ENCODE measurements at places on chromosomes 1 and 21. TPM values are rescaled to one million over a fixed set of nuclear protein-coding genes. Genes with fewer than 3 reads are reported as not detected.

DNA sequence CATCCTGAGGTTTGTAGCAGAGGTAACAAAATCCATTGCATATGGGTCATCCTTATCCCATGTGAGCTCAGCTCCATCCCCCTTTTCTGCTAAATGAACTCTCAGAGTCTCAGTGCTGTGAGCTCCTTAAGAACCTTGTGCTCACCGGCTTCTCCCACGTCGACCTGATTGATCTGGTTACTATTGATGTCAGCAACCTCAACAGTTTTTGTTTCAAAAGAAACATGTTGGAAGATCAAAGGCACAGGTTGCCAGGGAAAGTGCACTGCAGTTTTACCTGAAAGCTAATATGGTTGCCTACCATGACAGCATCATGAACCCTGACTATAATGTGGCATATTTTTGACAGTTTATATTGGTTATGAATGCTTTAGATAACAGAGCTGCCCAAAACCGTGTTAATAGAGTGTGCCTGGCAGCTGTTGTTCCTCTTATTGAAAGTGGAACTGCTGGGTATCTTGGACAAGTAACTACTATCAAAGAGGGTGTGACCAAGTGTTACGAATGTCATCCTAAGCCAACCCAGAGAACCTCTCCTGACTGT lies 131.4 kb downstream of the HS2ST1 start:
- DNase-seq = no peak

DNA sequence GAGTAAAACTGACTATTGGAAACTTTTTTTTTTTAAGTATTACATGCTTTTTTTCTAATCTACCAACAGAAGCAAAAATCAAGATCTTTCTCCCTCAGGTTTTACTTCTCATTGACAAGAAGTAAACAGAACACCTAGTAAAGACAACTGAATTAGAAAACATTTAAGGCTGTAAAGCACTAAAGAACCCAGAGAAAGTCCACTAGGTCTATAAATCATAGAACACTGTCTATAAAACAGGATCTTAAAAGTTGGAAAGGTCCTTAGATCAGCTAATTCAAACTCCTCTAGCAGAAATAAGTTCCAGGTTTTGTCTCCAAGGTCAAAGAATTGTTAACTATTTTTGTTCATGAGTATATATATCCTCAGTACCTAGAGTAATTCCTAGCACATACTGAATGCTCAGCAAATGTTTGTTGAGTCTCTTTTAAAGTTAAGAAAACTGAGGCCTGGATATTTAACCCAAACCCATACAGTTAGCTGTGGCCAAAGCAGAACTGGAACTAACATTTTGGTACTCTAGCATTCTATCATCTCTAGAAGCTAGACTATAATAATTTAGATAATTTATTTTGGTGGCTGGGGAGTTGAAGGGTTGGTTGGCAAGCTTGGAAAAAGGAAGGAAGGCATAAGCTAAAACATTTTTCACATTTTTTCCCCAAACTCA lies 3.0 kb downstream of the EPS15 start:
- DNase-seq = no peak

DNA sequence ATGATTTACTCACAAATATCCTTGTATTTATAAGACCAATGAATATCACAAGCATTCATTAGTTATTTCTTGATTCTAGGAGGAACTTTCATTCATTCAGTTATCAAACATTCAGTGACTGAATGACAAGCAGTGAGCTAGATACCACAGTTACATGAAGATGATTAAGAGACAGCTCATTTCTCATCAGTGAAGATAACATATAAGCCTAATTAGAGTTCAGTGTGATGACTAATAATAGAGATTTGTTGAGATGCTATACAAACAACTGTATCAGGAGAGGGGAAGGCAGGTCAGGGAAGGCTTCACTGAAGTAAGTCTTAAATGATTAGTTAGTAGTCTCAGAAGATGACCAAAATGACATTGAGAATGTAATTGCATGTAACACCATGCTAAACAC lies 14.6 kb upstream of the C1orf105 start:
- no peak for DNase-seq

DNA sequence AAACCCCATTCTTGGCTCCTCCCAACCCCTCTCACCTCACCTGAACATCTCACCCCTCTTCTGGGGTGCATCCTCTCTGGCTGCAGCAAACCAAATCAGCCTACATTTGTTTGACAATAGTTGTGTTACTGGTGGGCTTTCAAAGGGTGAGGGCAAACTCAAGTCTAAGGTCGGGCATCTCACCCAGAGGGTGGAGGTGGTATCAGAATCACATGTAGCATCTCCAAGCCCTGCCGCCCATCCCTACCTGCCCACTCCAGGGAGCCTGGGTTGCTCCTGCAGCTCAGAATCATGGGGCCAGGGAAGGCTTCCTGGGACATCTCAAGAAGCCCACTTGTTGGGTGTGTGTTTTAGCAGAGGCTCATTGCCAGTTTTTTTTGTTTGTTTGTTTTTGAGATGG lies 35.8 kb downstream of the PGBD5 start:
- no peak for DNase-seq

DNA sequence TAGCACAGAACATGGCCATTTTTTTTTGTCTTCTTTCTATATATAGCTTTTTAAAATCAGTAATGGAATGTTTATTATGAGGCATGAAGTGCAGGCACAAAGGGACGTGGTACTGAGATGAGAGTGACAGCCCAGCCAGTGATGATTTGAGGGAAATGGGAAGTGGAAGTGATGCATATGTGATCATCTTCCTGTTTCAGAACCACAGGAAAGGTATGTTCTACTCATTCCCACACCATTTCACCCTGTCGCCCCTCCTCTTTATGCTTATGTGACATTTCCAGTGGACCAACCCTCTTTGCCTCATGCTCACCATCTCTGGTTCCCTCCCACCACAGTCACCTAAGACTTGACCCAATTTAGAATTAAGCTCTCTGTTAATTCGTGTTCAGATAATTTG lies 24.3 kb downstream of the PTGS2 start:
- DNase-seq = no peak

GRCh38 chr1:22044690-22045420 lies 7.7 kb upstream of the CDC42 start:
- no peak for DNase-seq

DNA sequence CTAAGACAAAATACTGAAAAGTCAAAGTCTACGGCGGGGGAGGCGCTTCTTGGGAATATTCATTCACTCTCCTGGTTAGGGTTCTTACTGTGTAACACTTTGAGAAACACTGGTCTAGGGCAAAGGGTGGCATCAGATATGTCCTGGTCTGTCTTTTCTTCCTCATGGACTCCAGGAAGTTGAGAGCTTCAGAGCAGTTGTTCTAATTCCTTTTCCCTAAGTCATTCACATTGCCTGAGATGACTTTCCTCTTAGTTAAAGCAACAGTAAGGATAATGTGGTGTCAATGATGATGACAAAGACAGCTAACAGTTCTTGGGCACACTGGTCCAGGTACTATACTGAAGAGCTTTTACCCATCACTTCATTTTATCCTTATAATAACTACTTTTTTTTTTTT lies 27.0 kb downstream of the FGGY start:
- DNase-seq = no peak

DNA sequence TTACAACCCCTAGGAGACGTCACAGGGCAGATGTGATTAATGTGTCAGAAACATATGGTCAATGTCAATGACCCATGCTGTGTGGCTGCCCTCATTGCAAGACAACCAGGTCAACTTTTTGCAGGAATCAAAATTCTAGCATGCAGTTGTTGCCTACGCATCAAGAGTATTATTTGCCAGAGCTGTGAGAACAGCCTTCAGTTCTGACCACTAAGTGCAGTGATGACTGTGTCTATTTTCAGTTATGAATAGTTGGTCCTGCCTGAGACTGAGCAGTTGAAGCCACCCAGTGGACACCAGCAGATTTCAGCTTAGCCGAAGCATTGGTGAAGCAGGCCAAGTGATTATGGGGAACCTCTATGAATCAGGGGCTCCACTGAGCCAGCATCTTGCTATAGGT lies 47.3 kb downstream of the LYPLAL1 start:
- no peak for DNase-seq

GRCh38 chr1:185295091-185295490 lies 22.0 kb downstream of the IVNS1ABP start:
- DNase-seq = no peak

DNA sequence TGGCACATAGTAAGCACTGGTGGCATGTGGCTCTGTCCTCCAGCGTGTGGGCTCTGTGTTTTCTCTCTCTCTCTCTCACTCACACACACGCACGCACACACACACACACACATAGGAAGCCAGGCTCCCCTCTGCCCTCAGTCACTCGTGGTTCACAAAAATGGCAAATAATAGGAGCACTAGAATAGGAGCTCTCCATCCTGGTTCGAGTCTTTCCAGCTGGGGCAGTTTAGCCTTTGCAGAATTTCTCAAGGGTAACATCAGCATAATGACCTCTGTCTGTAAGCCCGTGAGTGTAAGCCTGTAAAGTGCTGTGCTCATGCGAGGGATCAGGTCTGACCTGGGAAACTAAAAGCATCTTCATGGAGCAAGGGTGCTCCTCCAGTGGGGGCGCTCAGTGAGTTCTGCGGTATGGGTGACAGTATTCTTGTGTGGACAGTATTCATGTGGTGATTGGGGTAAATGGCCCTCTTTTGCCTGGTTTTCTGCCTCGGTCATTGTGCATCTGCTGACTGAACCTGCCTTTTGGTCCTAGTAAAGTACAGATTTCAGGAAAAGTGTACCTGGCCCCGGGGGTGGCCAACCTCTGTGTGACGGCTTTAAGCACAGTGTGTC lies 842 bp upstream of the ZC3H12A start:
- peak; percentile 53 for DNase-seq

DNA sequence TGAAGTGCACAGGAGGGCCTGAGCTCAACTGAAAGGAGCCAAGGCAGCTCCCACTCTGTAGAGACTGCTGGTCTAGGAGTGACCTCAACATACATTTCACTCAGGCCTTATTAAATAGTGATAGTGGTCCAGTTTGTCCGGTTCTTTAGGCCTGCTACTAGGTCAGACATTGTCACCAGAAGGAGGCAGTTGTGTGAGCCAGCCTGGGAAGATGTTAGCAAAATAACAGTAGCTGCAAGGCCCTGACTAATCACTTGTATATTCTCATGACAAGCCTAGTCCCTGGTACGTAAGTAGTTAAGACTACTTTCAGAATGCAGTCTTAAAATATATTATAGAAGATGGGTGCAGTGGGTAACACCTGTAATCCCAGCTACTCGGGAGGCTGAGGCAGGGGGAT lies 264.0 kb upstream of the CAMK1G start:
- DNase-seq = no peak

DNA sequence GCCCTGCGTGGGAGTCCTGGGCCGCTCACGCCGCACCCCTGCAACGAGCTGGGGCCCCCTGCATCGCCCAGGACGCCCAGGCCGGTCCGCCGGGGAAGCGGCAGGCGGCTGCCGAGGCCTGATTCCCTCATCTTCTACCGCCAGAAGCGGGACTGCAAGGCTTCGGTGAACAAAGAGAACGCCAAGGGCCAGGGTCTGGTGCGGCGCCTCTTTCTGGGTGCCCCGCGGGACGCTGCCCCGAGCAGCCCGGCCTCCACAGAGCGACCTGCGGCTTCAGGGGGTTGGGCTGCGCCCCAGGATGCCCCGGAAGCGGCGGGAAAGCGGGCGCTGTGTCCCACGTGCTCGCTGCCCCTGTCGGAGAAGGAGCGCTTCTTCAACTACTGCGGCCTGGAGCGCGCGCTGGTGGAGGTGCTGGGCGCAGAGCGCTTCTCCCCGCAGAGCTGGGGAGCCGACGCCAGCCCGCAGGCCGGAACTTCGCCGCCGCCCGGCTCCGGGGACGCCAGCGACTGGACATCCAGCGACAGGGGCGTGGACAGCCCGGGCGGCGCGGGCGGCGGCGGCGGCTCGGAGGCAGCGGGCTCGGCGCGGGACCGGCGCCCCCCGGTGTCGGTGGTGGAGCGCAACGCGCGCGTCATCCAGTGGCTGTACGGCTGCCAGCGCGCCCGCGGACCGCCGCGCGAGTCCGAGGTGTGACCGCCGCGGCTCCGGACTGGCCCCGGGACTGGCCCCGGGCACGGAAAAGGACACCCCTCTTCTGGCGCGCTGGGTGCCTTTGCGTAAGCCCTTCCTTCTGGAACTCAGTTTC lies 2.7 kb downstream of the FAM110D start:
- no peak for DNase-seq

- no peak for DNase-seq
Measured at GRCh38 chr1:19430121-19431068, 54.9 kb downstream of the CAPZB start.

GRCh38 chr1:31723828-31724359 lies 20.1 kb upstream of the COL16A1 start:
- no peak for DNase-seq

DNA sequence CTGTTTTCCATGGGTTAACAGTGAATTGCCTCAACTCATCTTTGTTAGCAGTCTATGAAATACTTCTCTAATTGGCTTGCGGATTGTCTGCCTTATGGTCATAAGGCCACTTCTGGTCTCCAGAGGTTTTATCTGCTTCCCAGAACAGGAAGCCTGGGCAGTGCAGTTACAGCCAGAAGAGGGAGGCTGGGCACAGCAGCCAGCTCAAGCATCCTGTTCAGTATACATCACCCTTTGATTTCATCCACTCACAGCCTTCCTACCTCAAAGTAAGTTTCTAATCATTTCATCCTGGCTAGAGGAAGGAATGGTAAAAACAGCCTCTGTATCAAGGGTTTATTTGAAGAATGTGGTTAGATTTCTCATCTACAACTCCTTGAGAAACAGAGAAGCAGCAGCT lies 311.5 kb upstream of the DEPDC1 start:
- DNase-seq = no peak

GRCh38 chr1:245686006-245686405 lies 531.2 kb downstream of the KIF26B start:
- peak; percentile 43 for DNase-seq

DNA sequence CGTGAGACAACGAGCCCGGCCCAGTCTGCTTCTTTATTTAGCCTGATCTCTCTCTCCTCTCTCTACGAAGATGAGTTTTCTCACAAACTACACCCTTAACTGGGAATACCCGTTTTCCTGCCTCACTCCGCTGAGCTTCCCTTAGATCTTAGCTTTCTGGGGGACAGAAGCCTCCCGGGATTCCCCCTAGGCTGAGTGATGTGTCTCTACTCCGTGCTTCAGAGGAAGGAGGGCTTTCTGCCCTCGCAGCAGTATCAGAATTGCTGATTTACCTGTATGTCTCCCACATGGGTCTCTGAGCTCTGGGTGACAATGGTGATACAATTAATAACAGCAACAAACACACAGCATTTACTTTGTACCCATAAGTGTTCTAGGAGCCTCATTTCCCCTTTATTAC lies 1.0 kb downstream of the ZBTB17 start:
- DNase-seq = no peak

CLCA4 gene
- not detected for total RNA-seq

TEDDM1 gene
- not detected for total RNA-seq

TRIM67 gene
- 0.22 TPM for total RNA-seq

NOC2L gene
- total RNA-seq = 49.8 TPM

ESPN gene
- 0.80 TPM for total RNA-seq

HHIPL2 gene
- not detected for total RNA-seq

LCE3D gene
- not detected for total RNA-seq

SPRR2E gene
- total RNA-seq = not detected

Data from mesenteric fat pad (tissue), 1 donor.